ENCODE measurements at places on chromosomes 7 and 10.
A peak's percentile ranks its signal among the peaks of the same experiment; 100 is the strongest.

GRCh38 chr10:78948621-78949030 lies 120.1 kb upstream of the ZMIZ1 start:
- no peak for DNase-seq

GRCh38 chr7:8833355-8833754 lies 399.9 kb downstream of the NXPH1 start:
- DNase-seq, result no peak

DNA sequence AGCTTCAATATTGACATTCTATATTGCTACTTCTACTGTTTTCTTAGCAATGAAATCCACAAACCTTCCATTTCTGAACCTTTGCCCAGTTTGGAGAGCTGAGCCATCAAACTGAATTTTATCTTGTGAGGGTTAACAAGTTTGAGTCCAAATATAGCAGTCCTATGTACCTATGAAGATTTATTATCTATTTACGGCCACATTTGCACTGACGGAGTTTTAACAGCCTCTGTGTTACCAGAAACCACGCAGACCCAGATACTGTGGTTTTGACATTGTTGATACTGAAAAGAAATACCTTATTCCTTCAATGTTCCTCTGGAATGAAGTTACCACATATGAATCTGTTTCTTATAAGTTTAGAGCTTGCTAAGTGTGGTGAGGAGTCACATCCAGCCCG lies 172.6 kb downstream of the FGFR2 start:
- DNase-seq, result no peak

DNA sequence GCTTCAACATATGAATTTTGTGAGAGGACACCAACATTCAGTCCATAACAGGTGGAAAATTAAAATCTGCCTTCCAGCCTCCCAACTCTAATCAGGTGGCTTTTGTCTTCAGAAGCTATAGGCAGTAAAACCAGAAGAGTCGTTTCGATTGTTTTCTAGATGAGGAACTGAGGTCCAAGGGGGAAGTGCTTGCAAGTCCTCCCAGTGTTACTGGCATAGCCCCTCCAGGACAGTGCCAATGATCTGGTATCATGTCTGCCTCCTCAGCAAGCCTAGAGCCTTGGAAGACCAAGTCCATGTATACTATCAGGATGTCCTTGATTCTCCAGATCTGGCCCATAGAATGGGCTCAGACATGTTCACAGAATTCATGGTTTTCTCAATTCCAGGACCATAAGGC lies 16.9 kb downstream of the CYP26A1 start:
- DNase-seq, result no peak

GRCh38 chr10:13139676-13140075 lies 21.7 kb upstream of the MCM10 start:
- DNase-seq, result no peak

DNA sequence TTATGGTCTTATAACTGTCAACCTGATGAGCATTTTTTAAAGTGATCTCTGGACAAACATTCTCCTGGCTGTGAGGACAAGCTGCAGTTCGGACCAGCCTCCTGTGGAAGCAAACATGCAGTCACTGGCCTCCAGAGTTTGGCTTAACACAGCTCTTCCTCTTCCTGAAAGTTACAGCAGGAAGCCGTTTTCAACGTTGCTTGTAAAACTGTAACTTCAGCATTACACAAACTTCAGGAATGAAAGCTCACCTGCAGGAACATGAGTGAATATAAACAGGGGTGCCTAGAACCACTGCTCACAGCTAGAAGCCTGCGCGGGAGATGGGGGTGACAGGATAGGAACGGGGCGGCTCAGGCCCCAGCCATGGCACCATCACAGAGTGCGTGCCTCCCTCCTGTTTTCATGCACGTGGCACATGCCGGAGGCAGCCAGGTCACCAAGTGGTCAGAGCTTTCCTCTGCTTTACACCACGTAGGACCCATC lies 292.9 kb upstream of the PITRM1 start:
- DNase-seq, result no peak

GRCh38 chr10:116311706-116312490 lies 12.3 kb upstream of the CCDC172 start:
- no peak for DNase-seq

DNA sequence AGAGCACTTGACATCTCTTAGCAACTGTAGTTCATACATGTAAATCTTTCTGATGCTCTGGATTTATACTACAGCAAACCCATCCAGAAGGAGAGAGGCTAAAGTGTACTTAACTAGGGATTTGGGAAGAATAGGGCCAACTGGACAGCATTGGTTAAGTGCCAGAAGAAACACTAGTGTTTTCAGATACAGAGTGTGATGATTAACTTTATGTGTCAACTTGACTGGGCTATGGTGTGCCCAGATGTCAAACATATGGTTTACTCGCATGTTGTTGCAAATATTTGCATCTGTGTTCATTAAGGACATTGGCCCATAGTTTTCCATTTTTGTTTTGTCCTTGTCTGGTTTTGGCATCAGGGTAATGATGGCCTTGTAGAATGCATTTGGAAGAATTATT lies 384.7 kb upstream of the KCND2 start:
- DNase-seq, result no peak

GRCh38 chr10:6737080-6737641 lies 157.1 kb upstream of the PRKCQ start:
- DNase-seq, result no peak

- no peak for DNase-seq
Observed at GRCh38 chr10:69107699-69108098, 16.3 kb upstream of the VPS26A start.

- DNase-seq, result peak; percentile 10
Observed at GRCh38 chr10:119360181-119360921, 153.0 kb downstream of the GRK5 start.

DNA sequence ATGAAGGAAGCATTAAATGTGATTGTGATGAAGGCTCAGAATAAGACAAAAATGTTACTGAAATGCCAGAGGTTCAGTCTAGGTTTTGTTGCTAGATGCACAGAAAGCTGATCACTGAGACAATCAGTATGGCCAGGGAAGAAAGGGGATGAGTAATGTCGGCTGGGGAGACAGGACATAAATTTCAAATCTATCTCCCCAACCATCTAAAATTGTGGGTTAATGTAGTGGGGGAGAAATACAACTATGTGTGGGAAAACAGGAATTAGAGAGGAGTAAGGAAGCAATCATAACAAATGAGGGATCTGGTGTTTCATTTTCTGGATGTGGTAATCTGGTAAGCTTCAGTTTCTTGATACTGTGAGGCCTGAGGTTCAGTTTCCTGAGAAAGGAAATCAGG lies 1111.0 kb downstream of the XPNPEP1 start:
- no peak for DNase-seq
